Mucosa of gallbladder (tissue), 1 donor: ENCODE measurements at places on chromosomes 6 and 20. TPM values are rescaled to one million over a fixed set of nuclear protein-coding genes. Genes with fewer than 3 reads are reported as not detected.

Gene SALL4
- total RNA-seq = 0.20 TPM

Gene BPIFA1
- not detected for total RNA-seq

DNA sequence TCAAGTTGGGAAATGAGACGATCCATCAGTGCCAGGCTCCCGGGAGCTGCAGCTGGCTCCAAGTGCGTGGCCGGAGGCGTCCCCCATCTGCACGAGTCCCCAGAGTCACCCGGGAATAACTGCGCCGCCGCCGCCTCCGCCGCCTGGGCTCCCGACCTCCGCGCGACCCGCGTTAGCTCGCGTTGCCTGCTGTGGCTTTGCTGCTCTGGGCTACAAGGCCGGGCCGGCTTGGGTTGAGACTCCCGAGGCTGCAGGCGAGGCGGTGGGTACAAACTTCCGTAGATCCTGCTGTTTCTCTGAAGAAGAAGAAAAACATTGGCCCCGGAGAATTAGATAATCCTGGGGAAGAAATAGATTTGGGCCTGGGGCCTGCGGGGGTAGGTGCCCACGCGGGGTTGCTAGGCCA is 7.4 kb upstream of the LAMP5 start:
- DNase-seq = no peak

DNA sequence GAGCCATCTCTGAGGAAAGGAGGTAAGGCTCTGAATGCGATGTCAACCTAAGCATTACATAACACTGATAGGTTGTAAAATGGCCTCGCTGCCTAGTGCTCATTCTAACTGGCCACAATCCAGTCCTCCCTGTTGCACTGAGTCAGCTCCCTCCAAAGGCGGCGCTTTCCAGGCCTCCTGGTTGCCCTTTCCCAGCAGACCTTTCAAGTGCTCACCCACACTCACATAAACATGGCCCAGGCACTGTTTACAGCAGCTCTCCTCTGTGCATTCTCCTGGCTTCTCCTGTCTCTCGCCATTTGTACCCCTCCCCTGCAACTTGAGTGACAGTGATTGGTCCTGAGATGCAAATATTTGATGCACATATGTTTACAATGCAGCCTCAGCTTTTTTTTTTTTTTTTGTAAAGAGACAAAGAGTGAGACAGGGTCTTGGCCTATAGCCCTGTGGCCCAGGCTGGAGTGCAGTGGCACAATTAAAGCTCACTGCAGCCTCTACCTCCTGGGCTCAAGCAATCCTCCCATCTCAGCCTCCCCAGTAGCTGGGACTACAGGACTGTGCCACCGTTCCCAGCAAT is 36.8 kb upstream of the PRND start:
- DNase-seq = no peak

GRCh38 chr20:24585796-24586522 is 116.5 kb downstream of the SYNDIG1 start:
- DNase-seq = no peak

- no peak for DNase-seq
Observed at GRCh38 chr6:25498505-25498904, 153.5 kb upstream of the SCGN start.
